ENCODE measurements at places on chromosomes 6 and 20. TPM values are rescaled to one million over a fixed set of nuclear protein-coding genes. Genes with fewer than 3 reads are reported as not detected.

RUNX2 gene
- 46.1 TPM for total RNA-seq

SLC22A16 gene
- not detected for total RNA-seq

DNA sequence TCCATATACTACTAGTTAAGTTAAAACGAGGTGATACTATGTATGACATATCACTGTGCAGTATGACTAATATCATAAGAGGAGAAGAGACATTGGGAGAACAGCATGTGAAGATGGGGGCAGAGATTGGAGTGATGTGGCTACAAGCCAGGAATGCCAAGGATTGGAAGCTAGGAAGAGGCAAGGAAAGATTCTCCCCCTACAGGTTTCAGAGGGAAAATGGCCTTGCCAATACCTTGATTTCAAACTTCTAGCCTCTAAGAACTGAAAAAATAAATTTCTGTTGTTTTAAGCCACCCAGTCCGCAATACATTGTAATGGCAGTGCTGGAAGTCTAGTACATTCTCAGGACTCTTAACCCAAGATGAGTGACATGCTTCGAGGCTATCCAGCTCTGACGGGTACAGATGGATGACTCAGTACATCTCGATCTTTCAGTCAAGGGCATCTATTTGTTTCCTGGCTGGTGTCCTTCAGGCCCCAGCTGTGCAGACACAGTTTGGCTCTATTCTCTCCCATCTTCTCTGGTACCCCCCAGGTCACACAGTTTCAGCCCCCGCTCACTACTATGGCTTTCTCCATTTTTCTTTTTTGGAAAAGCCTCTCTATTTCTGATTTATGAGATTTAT lies 55.5 kb upstream of the THEMIS start:
- DNase-seq, result no peak

GRCh38 chr6:112717401-112717800 lies 370.3 kb downstream of the RFPL4B start:
- no peak for DNase-seq

All from SJCRH30 (cell line).